ENCODE measurements at places on chromosomes 2 and 18.

DNA sequence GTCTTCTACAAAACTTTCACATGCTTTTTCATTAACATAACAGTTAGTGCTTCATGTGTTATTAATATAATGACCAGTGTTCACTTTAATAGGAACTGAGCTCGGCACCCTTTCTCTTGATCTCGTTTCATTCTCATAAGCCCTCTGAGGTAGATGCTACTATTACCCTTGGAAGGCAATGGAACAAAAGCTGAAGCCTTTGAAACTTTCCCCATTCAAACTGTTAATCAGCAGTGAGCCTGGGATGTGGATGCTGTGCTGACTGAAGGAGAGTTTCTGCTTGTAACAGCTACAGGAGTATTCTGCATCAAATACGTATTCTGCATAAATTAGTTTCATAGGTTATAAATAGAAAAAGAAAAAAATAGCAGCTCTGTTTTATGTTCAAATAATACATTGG lies 904.0 kb upstream of the CDH2 start:
- no peaks in the 10 kb centered on the region for H3K36me3 ChIP-seq
- no peaks in the 10 kb centered on the region for H3K27me3 ChIP-seq
- no peak overlapping the region for H3K4me3 ChIP-seq
- H3K27ac ChIP-seq: no peak overlapping the region
- H3K4me1 ChIP-seq: no peaks in the 10 kb centered on the region
- DNase-seq: no peak

DNA sequence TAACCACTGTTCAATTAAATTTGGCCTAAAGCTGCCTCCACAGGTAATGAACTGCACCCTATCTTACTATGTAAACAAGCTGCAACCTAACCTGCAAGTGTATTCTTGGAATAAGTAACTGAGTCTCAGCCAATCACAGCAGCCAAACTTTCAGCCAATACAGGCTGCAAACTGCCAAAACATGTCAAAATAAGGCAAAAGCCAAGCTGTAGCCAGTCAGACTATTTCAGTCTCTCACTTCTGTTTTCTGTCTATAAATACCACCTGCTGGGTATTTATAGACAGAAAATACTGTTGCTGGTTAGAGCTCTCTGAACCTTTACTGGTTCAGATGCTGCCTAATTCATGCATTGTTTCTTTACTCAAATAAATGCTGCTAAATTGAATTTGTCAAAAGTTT lies 14.3 kb downstream of the C2orf76 start:
- H3K36me3 ChIP-seq: no peaks in the 10 kb centered on the region
- H3K27ac ChIP-seq: no peak overlapping the region
- no peaks in the 10 kb centered on the region for H3K4me1 ChIP-seq
- DNase-seq: no peak
- H3K27me3 ChIP-seq: no peaks in the 10 kb centered on the region
- H3K4me3 ChIP-seq: no peak overlapping the region

DNA sequence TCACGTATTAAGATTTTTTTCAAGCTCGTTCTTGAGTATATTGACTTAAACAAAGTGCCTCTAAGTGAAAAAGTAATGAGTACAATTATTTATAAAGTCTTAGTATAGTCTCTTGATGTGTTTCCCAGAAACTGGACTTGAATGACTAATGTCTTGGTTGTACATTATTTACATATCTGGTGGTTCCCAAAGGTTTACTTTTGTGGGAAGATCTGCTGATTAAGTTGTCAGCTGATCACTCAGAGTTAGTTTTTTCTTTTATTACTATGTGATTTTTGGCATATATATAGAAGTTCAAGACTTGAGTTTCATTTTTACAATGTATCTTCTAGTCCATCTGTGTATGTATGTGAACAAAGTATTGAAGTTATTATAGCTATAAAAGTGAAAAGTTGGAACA lies 29.5 kb downstream of the RNF144A start:
- H3K4me1 ChIP-seq: peaks cover 9% of the 10 kb centered on the region
- H3K27ac ChIP-seq: no peak overlapping the region
- no peaks in the 10 kb centered on the region for H3K36me3 ChIP-seq
- peak; percentile 63 for DNase-seq
- H3K27me3 ChIP-seq: no peaks in the 10 kb centered on the region
- H3K4me3 ChIP-seq: no peak overlapping the region

- DNase-seq: no peak
- H3K36me3 ChIP-seq: no peaks in the 10 kb centered on the region
- H3K27me3 ChIP-seq: peaks cover 3% of the 10 kb centered on the region
- H3K4me1 ChIP-seq: no peaks in the 10 kb centered on the region
- no peak overlapping the region for H3K27ac ChIP-seq
Observed at GRCh38 chr2:127134833-127135830, 28.2 kb upstream of the BIN1 start.

- no peaks in the 10 kb centered on the region for H3K36me3 ChIP-seq
- no peaks in the 10 kb centered on the region for H3K4me1 ChIP-seq
Observed at GRCh38 chr2:97849881-97850528, 136.6 kb downstream of the ZAP70 start.

Measured in endothelial cell of umbilical vein (primary cell).